ENCODE measurements at places on chromosomes 11 and 22.

DNA sequence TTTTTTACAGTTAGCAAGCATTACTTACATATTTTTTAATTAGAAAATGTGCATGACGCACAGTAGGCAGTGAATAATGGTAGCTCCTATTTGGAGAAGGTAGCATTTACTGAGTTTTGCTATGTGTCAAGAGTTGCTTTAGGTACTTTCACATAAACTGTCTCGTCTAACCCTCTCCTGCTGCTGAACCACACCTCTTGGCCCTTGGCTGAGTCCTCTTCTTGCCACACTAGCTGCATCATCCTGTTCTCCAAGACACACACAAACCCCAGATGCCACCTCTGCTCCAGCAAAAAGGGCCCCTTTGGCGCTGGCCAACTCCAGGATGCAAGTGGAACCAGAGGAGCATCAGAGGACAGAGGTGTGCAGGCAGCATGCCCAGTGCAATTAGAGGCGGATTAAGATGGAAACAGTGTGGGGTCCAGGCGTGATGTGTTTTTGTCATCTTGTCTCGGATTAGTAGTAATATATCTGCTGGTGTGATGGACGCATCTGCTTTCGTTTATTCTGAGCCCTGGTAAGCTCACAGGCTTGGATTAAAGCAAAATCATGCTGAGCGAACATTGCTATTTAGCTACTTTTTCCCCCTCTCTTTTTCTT, 367.0 kb upstream of the CADM1 start:
- DNase-seq, result no peak

GRCh38 chr11:76083563-76084451, 122.5 kb downstream of the WNT11 start:
- DNase-seq, result no peak

- no peak for DNase-seq
Observed at GRCh38 chr11:134151083-134151747, 72.6 kb downstream of the NCAPD3 start.

GRCh38 chr11:115709297-115709696, 205.1 kb upstream of the CADM1 start:
- DNase-seq, result no peak

- DNase-seq, result peak; percentile 68
Observed at GRCh38 chr11:123069908-123070821, 8.2 kb upstream of the HSPA8 start.

GRCh38 chr11:27592098-27592780, 85.7 kb upstream of the LIN7C start:
- DNase-seq, result no peak

DNA sequence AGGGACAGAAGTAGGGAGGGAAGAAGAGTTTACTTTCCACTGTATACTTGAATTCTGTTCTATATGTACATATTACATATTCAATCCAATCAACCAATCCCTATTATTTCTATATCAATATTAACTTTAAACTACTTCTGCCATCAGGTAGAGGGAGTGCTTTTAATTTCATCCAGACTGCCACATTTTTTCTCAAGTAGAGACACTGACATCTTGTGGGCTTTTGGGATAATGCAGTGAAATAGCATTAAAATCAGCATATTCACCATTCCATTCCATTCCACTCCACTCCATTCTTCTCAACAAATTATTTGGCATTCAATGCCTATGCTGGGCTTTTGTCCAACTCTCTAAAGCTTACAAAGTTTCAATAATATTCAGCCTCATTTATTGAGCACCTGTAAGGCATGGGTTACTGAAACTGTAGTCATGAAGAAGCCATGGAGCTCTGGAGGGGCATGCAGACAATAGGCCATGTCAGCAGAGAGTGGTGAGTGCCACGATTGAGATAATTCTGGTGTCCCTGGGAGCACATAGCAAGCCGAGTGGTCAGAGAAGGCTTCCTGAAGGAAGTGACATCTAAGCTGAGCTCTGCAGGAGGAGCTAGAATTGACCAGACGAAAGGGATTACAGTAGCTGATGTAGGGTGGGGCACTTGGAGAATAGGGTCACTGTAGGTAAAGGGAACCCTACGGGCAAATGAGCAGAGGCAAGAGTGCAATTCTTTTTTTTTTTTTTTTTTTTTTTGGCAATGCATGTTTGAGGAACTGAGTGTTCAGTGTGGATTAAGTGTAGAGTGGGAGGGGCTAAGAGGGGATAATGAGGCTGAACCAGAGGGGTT, 12.8 kb upstream of the CLPB start:
- DNase-seq, result peak; percentile 44

DNA sequence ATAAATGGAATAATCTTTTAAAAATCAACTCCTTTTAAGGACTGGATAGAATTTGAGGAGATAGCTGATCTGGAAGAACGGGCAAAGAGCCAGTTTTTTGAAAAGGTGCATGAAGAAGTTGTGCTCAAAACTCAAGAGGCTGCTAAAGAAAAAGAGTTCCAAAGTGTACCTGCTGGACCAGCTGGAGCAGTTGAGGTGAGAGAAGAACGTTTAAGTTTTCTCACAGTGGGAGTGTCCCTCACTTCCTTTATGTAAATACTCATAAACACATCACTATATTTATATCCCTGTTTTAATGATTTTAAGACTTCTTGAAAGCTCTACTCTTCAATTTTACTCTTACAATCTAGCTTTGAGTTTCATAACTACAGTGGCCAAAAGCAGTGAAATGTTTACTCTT, 11.7 kb upstream of the ANKRD42 start:
- DNase-seq, result no peak

- DNase-seq, result peak; percentile 16
Observed at GRCh38 chr11:125626288-125626950, 1.5 kb downstream of the CHEK1 start.

DNA sequence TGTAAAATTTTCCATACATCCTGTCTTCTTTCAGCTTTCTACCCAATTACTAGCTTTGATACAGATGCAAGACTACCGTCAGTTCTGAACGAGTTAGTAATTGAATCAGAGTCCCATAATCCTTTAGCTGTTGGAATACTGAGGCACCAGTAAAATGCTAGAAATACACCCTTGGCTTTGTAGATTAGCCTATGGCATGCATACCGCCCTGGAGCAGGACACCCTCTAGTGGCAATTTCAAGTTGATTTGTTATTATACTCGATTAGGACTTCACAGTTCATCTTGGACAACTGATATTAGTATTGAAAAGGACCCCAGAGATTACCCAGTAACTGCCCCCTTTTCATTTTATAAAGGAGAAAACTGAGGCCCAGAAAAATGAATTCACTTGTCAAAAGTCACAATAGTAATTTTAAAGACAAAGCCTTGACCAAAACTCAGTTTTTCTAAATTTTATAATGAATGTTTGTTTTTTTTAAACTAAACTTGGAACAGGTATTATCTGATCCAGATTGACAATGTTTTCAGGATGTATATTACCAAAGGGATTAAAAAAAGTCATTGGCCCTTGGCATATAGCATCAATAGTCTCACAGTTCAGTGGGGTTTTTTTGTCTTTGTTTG, 72.6 kb downstream of the HIPK3 start:
- DNase-seq, result peak; percentile 34

DNA sequence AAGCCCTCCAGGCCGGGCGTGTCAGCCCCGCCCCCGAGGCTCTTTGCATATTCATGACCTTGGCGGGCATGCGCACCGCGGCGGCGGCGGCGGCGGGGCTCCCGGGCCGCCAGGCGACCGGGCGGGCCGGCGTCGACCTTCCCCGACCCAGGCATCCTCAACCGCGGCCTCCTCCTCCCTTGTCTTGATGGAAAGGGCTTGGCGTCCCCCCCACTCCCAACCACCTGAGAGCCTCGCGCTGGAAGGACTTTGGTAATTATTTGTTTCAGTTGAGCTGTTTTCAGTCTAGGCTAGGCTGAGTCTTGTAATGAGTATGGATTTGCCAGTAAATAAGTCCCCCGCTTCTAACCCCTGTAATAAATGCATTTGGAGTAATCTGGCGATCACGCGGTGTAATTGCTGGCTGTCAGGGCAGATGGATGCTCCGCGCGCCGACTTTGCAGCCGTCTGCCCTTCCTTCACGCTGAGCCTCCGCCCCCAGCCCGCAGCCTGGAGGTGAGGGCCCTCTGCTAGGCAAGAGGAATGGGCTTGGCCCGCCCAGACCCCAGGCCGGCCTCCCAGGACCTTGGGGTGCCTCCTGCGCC, 25.2 kb downstream of the FLRT1 start:
- no peak for DNase-seq

- no peak for DNase-seq
Observed at GRCh38 chr11:135073381-135073780, 661.3 kb upstream of the B3GAT1 start.

GRCh38 chr22:35330258-35330861, 30.7 kb downstream of the TOM1 start:
- DNase-seq, result peak; percentile 65

DNA sequence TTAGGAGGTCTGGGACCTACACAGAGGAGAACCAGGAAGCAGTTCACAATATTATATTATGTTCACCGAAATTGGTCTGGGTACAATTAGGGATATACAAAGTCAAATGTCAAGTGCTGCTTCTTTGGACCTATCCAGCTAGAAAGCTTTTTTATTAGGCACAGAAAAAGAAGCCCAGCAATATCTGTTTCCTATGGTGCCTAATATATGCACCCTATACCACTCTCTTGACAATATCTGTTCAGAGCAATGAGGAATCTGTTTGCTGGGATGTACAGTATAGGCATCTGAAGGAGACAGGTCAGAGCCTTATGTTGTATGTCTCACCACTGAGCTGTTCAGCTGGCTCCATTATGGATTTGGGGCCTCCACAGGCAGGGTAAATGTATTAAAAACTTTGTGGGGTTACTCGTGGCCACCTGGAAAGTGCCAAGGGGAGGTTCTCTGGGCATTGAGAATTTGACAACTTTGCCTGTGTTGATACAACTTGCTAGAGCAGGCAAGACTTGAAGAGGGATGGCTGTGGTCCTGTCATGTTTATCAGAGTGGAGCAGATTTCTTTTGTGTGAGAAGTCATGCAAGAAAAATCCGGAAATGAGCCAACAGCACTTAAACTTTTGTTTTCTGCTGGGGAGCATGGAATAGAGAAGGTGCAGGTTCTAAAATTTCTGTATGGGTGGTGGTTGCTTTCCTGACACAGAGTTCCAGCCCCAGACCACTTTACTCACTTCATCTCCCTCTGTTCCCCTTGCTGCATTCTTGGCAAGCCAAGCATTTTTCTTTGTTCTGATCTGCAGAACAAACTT, 10.1 kb downstream of the STIM1 start:
- no peak for DNase-seq

DNA sequence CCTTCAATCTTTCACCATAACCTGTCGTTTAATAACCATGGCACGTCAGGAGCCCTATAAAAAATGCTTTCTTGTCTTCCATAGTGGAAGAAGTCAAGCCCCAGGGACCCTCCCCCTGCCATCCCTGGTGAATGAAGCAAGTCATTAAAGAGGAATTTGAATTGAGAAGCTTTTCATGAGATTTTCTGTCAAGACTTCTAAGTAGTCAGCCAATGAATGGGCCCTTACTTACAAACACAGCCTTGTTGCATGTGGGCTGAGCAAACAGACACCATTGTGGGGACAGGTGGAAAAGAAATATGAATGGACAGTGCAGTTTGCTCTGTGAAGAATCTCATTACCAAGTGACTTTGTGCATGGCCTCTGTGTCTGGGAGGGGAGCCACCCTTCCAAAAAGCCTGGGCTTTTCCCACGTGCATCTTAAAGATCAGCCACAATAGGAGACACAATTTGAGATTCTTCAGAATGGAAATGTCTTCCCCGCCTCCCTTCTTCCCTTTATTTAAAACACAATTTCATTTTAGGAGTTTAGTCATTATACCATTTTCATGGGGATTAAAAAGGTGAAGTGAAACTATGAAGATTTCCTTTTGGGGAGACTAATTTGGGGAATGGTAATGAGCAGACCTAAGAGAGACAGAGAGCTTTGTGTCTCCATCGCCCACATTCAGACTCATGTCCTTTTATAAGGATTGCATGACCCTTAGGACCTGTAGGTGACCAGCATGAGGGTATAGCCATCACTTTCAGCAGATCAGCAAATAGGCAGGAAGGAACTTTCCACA, 152.0 kb downstream of the LRRC4C start:
- DNase-seq, result no peak

DNA sequence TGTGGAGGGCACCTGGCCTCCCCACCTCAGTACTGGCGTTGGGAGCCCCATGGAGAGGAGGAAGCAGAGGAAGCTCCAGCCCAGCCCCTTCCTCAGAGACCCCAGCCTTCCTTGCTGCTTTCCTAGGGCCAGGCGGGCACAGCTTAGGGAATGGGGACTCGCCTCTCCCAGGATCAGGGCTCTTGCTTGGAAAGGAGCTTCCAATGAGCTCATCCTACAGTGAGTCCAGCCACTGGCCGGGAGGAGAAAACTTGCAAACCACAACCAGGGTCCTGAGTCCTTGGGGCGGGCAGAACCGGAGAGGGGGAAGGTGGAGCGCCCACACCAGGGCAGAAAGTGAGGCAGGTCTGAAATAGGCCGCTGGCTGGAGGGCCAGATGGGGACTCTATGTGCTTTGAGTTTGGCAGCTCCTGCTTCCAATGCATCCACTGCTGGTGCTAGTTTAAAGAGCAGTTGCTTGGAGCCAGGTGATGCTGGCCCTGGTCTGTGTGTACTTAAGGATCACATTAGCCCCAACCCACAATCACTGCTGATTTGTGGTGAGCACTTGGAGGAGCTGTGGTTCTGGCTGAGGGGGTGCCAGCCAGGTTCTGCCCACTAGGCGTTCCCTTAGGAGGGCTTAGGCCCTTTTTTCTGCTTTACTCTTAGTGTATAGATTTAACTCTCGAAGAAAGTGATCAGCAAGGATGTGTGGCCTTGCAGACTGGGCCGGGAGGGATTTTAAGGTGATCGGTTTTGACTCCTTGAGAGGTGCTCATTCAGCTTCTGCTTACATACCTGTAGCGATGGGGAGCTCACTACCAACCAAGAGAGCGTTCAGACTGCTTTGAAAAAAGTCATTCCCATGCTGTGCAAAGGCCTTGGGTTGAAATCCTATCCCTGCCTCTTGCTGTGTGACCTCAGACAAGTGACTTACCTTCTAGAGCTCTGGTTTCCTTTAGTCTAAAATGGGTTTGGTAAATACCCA, 81.9 kb downstream of the TP53I11 start:
- no peak for DNase-seq

- DNase-seq, result no peak
Observed at GRCh38 chr11:66680966-66681645, 3.4 kb upstream of the RBM4B start.

- no peak for DNase-seq
Observed at GRCh38 chr11:33542921-33543320, 157.7 kb downstream of the C11orf91 start.

GRCh38 chr11:87275176-87275575, 237.4 kb downstream of the TMEM135 start:
- DNase-seq, result no peak

- DNase-seq, result no peak
Observed at GRCh38 chr22:45938913-45939312, 38.0 kb downstream of the WNT7B start.

GRCh38 chr11:99911116-99911515, 776.0 kb upstream of the ARHGAP42 start:
- DNase-seq, result no peak

GRCh38 chr11:34348919-34349318, 8.9 kb downstream of the ABTB2 start:
- DNase-seq, result peak; percentile 81

DNA sequence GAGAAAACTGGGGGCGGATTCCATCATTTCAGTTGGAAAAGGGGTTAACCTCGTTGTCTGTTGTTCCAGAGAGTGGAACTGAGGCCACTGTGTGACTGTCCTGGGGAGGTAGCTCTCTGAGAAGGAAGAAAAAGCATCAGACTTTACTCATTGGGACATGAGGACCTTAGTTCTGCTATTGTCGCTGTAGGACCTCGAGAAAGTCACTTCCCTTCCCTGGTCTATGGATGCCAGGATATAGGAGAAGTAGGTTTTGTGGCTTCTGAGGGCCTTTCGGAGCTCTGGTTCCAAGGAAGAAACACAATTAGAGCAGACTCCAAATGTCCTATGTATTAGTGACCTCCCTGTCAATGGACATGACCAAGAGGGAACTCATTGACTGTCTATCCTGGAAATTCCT, 6.2 kb downstream of the MYO18B start:
- DNase-seq, result no peak
